Lung (tissue), 17 donors: ENCODE measurements at places on chromosomes 13 and 19. TPM values are rescaled to one million over a fixed set of nuclear protein-coding genes. Genes with fewer than 3 reads are reported as not detected.

Gene CHAF1A
- total RNA-seq = 10.0 TPM

Gene PNMA8C
- 1.2 TPM for total RNA-seq

Gene DLL3
- not detected for total RNA-seq

DNA sequence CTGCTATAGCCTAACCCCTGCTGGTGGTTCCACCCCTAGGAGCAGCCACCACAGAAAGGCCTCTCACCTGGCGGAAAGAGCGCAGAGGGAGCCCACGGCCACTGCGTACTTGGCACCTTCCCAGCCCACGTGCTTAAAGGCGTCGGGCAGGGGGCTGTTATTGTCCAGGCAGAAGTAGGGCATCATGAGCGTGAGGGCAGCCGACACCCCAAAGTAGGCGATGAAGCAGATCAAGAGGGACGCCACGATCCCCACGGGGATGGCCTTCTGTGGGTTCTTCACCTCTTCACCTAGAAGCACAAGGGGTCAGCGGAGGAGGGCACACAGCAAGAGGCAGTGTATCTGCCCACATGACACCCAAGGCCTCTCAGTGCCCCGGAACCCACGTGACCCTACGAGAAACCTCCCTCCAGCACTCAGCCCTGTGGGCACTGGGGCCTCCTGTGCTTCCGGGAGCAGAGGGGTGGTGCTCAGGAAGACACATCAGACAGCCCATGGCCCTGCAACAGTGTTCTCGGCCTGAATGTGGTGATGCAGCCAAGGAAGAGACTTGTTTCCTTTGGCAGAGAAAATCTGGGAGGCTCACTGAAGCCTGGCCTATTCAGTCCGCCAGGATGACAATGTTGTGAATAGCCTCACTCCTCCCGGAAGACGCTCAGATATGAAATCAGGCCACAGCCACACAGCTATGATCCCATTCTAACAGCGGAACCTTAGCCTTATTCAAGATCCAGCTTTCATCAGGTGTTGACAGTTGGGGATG is 72.1 kb downstream of the SLC7A1 start:
- DNase-seq = no peak

- no peak for DNase-seq
Observed at GRCh38 chr13:43285933-43286597, 262.7 kb downstream of the DNAJC15 start.

DNA sequence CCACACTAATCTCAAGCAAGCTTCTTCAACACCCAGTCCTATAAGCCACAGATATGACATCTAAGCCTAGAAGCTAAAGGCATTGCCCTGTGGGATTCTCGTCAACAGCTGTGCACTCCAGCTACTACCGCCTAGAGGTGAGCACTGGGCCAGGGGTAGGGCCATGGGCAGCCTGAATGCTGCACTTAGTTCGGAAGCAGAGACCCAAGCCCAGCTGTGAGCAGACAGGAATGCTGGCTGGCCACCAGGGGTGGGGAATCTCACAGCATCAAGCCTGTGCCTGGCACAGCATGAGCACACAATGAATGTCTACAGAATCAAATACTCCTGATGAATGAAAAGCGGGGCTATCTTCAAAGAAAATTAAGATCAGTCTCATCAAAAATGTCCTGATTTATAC is 167.5 kb upstream of the UBL3 start:
- DNase-seq = no peak

- DNase-seq = no peak
Observed at GRCh38 chr13:109297628-109298027, 488.8 kb downstream of the IRS2 start.

DNA sequence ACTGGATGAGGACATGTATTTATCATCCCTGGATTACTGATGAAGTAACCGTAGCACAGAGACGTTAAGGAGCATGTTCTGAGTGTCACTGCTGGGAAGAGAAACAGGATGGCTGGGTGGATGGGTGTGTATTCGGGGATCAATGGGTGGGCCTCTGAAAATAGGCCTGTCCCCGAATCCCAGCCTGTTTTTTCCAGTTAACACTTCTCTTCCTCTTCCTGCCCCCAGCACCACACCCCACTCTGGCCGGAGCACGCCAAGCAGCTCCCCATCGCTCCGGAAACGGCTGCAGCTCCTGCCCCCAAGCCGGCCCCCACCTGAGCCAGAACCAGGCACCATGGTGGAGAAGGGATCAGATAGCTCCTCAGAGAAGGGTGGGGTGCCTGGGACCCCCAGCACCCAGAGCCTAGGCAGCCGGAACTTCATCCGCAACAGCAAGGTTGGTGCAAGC is 8.8 kb downstream of the GRAMD1A start:
- DNase-seq = no peak

DNA sequence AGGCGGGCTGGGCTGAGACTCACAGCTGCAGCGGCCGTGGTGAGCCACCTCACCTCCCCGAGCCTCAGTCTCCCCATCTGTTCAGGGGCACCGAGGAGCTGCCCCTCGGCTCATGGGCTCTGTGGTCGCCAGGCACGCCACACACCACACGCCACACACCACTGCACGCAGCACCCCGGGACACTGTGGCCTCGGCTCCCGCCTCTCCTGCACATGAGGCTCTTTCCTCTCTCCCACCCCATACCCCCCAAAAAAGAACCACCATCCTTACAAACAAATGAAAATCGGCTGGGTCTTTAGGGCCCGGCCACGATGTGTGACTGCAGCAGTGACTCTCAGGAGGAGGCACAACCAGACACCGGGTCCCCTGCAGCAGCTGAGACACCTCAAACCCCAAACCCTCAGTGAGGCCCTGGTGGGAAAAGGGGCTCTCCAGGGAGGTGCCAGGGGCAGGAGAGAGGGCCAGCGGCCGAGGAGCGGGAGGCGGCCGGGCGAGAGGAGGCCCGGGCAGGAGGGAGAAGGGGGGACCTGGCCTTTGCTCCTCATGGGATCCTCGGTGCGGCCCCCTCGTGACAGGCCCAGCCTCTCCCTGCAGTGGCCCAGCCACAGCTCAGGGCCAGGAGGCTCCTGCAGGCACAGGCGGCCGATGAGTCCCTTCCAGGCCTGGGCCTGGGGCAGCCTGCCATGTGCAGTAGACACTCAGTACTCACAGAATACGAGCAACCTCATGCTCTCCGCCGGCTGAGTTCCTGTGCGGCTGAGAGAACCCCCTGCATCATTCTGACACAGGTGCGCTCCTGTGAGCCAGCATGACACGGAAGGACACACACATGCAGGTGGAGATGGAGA is 66.3 kb downstream of the RASA3 start:
- no peak for DNase-seq

DNA sequence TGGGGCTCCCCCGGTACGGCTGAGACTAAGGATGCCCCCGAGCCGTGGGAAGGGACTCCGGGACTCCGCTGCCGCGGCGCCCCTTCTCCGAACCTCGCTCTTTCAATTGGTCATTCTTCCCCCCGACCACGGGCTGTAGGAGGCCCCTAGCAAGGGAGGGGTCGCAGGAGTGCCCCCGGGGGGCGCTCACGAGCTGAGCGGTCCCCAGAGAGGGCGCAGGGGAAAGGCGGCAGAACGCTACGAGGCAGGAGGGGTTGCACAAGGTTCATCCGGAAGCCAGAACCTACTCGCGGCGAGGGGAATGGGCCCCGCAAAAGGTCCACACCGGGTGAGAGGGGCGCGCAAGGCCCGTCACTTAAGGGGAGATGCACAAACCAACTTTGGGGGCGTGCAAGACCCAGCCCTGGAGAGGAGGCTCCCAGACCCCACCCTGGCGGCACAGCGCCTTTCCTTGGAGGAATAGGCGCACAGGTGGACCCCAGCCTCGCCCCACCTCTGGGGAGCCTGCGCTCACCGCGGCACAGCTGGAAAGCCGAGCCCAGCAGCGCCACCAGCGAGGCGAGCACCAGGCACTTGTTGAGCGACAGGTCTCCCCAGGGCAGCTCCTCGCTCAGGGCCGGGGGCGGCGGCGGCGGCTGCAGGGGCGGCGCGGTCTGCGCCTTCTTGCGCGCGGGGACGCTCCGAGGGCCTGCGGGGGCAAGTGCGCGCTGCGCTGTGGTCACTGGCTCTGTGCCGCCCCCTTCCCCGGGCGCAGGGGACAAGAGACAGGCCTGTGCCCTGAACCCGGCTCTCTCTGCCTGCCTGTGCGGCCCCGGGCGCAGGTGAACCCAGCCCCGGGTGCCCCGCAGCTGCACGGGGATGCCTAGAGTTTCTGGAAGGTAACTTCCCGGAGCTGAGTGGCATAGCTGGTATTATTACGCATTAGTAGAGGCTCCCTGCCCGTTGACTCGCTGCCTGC is 2.8 kb downstream of the JSRP1 start:
- DNase-seq = no peak

DNA sequence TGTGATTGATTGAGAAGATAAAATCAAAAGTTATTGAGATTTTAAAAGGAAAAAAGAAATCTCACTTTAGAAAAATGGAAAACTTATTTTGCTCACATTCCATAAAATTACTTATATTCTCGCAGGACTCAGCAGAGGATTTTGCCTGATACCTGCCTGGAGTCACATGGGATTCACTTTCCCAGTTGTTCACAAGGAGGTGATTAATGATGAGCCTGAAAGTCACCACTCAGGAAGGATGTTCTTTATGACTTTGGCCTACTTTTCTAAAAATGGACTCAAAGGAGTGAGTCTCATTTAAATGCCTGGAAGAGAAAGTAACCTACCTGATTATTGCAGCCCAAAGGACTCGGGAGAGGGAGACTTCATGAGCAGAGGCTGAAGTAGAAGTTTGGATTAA is 34.5 kb upstream of the FAM216B start:
- DNase-seq = no peak

GRCh38 chr13:33144358-33144784 is 128.1 kb downstream of the KL start:
- DNase-seq = no peak

DNA sequence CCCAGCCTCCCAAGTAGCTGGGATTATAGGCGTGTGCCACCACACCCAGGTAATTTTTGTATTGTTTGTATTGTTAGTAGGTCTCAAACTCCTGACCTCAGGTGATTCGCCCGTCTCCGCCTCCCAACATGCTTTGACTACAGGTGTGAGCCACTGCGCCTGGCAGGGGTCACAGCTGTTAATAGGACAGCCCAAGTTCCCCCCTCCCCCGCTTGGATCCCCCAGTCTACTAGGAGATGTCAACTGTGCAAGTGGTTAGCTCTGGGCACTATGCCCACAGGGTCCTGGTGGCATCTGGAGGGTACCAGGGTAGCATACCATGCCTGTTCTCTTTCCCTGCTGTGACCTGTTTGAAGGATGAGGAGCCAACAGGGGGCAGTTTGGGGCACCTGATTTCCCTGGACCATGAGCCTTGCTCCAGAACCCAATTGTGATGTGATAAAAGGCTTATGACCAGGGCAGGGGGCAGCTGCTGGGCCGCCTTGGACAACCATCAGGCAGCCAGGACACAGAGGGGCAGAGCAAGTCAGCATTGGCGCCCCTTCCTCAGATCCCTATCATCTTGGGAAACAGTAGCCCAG is at the start of gene TSPAN16:
TSPAN16 (plus strand) TSS at position 496 of the 581 bp plus-strand sequence. CDS start 138 bp downstream, outside the sequence.
- DNase-seq = no peak

- peak; percentile 66 for DNase-seq
Observed at GRCh38 chr13:89584058-89584620, 1763.3 kb upstream of the MIR17HG start.

- no peak for DNase-seq
Observed at GRCh38 chr19:10209315-10209714, 14.6 kb upstream of the DNMT1 start.

- DNase-seq = no peak
Observed at GRCh38 chr19:34317311-34317927, 47.6 kb upstream of the GPI start.

- no peak for DNase-seq
Observed at GRCh38 chr19:38076337-38076736, 147.7 kb downstream of the DPF1 start.

- DNase-seq = no peak
Observed at GRCh38 chr13:108178078-108178477, 37.3 kb downstream of the LIG4 start.
